ENCODE measurements at places on chromosomes 6 and 20.

- DNase-seq = no peak
Measured at GRCh38 chr6:144834426-144835038, 549.4 kb downstream of the UTRN start.

DNA sequence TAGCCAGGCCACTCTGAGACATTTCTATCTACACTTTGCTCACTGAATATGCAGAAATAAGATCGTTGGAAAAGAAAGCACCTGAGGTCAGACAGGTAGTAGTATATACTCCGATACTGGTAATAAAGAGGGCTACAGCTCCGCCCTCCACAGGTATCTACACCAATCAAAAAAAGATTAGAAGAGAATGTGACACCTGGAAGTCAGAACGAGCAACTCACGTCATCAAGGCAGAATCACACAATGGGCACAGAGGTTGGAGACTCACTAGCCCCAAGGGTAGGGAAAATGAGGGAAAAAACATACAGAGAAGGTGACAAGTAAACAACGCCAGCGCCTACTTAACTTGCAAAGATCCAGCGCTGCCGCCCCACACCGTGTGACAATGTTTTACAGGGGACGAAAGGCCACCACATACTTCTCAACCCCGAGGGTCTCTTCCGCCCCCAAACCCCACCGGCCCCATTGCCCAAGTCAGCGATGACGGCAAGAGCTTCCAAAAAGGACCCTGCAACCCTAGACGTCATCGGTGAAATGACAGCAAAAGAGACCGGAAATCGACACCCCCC, 653 bp downstream of the LMBRD1 start:
- no peak for DNase-seq

GRCh38 chr6:150866147-150866990, 867 bp downstream of the MTHFD1L start:
- DNase-seq = peak; percentile 55

- no peak for DNase-seq
Measured at GRCh38 chr20:45320948-45321595, 13.0 kb upstream of the MATN4 start.

- no peak for DNase-seq
Measured at GRCh38 chr6:53510746-53511145, 34.2 kb downstream of the GCLC start.

Data from activated CD4-positive, CD25-positive, alpha-beta regulatory T cell (primary cell).